ENCODE measurements at places on chromosomes 2 and 18.

DNA sequence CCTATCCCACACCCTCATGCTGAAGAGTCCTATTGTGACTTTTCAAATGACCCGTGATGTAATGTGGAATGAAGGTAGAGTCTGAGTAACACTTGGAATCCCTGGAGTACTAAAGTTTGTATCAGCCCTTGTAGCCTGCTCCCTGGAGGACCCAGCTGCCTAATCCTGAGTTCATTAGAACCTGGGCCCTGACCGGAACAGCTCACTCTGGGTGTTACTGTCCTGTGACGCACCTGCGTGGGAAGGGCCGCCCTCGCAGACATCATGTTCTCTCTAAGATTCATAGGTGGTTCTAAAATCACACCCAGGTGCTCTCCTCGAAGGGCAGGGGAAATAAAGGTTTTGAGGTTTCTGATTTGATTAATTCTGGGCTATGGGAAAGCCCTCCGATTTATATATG, 62.3 kb downstream of the NCK2 start:
- no peak for DNase-seq

DNA sequence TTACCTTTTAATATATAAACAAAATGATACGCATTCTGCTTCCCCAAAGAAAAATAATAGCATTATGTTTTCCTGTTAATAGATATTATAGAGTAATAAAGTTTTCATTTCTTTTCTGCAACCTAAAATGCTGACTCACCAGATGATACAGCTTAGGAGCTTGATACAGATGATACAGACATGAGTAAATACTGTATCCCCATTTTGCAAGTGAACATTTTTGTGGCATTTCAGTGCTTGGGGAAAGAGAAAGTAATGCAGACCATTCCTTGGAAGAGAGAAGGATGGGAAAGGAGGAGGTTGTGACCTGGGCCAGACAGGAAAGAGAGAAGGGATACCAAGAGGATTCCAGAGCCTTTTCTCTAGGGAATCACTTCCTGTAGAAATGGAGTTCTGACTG, 97.5 kb upstream of the FSHR start:
- DNase-seq = no peak

- no peak for DNase-seq
Observed at GRCh38 chr2:208607694-208608093, 201.1 kb downstream of the PTH2R start.

DNA sequence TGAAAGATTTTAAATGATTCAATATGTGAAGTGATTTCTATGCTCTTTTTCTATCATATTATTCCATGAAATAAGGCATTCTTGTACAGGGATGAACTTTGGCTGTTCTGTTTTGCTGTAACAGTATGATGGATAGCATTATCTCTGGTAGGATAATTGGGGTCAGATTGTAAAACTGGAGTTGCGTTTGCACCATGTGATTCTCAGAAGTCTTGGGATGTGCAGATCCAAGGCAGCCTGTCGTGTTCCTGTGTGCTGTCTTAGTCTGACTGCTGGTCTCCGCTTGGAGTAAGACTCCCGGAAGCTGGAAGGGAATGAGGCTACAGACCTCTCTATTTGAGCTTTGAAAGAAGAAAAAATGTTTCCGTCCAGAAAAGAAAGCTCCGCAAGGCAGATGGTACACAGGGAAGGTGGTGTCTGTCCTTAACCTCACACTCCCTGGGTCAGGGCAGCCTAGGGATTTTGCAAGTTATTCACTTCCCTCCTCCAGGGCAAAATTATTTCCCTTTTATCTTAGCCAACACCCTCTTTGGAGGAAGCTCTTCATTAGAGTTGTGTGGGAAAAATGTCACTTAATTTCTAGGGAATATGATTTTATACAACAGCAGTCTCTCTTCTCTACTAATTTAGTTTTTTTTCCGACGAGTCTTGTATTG, 250.6 kb downstream of the PTPRM start:
- no peak for DNase-seq

DNA sequence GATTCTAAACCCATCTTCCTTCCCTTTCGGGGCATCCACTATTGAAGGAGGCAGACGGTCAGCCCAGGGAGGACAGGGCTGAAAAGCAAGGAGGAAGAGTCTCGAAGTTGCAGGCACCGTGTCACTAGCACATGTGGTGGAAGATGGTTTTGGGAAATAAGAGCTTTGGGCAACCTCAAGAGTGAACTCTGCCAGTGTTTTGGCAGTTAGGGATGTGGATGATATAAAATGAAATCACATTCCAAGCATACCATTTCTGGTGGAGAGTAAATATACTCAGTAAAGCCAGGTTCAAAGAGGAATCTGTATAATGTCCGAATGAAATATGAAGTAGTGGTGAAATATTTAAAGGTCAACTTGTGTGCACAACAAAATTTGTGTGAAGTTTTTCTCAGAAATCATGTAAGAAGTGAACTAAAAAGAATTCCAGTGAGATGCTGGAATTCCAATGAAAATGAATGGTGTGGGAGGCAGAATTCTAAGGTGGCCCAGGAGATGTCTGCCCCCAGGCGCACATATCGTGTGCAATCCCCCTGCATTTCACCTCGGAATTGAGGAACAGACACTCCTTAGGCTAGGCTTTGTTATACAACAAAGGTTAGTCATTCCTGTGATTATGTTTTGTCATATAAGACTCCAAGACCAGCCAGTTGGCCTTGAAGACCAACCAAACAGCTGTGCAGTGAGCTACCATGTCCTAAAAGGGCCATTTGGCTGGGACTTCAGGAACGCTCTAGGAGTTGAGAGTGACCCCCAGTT, 147.1 kb downstream of the SH3BP4 start:
- no peak for DNase-seq

DNA sequence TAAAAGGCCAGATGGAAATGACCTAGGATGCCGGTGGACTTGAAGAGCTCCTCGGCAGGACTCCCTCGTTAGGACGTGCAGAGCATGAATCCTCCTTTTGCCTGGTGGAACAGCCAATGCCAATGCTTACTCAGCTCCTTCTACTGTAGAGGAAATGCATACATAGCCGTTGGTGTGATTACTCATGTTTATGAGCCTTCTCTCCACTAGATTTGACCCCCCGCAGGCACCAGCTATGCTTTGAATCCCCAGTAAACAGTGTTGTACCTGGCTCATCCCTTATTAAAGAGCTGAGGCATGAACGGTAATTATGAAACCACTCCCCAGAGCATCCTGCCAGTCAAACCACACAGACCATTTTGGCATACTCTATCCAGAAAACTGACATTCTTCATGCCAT, 172.8 kb downstream of the ANTXR1 start:
- no peak for DNase-seq

DNA sequence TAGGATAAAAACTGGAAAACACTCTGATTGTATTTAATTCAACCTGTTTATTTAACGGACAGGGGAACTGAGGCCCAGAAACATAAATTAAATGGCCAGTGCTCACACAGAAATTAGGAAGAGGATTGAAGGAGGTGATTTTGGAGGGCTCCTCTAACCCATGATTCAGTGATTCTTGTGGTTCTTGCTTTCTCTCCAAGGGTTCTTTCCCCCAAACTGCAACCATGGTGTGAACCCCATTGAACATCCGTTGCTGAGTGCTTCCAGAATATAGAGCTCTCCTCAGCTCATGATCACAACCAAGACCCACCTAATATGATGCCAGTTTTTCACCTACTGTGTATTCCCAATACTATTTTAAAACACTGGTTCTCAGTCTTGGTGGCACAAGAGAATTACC, 41.4 kb downstream of the BMP10 start:
- no peak for DNase-seq

GRCh38 chr2:191845876-191846514, 893 bp downstream of the CAVIN2 start:
- DNase-seq = no peak

GRCh38 chr18:48514786-48515185, 24.0 kb upstream of the CTIF start:
- DNase-seq = no peak
